NCI-H187 treated with DMSO at 0.1 percent for 48 hours (cell line): ENCODE measurements at places on chromosomes 3 and 15.

GRCh38 chr3:183188895-183189462 is 26.4 kb upstream of the LAMP3 start:
- no peak for DNase-seq

DNA sequence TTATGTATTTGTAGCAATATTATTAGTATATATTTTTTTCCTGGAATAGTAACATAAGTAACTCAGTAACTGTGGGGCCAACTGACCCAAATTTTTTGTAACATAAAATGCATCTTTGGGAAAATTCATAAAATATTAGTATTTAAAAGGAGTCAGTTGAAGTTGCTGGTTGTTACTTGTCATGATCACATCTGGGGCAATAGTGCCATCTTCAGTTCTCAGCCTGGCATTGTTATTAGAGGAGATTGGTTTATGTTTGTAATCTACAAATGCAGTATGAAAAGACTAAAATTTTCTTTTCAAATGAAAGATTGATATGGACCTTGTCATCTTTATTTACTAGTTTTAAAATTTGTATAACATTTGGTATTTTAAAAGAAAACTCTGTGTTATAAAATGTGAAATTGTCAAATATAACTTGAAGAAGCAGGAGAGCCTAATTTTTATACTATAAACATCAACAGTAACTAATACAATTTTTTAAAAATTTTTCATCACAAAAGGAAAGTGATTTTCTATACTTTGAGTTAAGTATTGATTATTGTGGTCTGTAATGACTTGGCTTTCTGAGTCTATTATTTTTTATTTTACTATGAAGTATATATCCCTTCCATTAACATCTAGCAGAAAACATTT is 38.8 kb upstream of the MLF1 start:
- DNase-seq: no peak

GRCh38 chr3:35263477-35263876 is 375.8 kb upstream of the ARPP21 start:
- DNase-seq: no peak

DNA sequence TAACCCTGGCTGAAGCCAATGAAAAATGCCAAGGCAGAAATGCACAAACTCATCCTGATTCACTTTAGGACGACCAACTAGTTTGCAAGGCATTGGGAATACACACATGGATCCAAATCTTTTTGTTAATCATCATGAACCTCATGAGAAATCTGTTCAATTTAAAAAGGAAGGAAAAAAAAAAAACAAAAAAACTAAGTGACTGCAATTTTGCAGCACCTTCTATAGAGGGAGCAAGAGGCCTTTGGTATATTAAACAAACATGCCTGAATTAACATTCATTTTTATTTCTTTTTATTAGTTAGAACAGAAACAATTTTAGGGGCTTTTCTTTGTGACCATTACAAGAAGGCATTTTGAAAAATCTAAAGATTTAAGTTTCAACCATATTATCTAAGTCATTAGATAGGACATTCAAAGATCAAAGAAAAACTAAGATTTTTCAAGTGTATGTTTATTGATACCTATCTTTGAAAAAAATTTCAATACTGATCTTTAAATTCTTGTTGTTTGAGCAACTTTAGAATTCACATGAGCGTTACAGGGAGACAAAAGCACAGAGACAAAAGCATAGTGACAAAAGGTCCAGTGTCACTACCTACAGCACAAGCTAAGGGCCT is 182.4 kb downstream of the CBLB start:
- DNase-seq: no peak

DNA sequence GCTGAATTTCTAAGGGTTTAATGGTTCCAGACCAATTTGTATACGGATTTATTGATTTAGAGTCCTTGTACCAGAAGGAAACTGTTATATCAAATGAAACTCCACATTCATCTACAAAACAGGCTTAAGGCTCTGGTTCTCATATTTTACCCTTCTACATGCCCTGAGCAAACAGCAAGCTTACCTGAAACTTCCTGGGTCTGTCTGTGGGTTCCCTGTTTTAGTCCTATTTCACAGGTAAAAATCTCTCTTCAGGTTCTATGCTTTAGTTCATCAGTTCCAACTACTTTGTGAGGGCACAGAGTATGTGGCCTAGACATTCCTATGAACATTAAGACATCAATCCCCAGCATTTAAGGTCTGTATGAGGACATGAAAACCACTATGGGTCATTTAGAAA is 57.7 kb downstream of the RFX7 start:
- no peak for DNase-seq

- no peak for DNase-seq
These were observed 16.0 kb downstream of the WDR73 start for GRCh38 chr15:84638103-84638502.

GRCh38 chr15:63186065-63186464 is 3.3 kb upstream of the RAB8B start:
- DNase-seq: no peak

- peak; percentile 67 for DNase-seq
These were observed 936 bp downstream of the SIN3A start for GRCh38 chr15:75450307-75451201.

GRCh38 chr3:31361371-31362273 is 171.1 kb upstream of the STT3B start:
- DNase-seq: no peak

GRCh38 chr15:70526974-70527325 is 236.4 kb downstream of the UACA start:
- DNase-seq: no peak

- no peak for DNase-seq
These were observed 58.2 kb downstream of the KLHL6 start for GRCh38 chr3:183497313-183497712.

DNA sequence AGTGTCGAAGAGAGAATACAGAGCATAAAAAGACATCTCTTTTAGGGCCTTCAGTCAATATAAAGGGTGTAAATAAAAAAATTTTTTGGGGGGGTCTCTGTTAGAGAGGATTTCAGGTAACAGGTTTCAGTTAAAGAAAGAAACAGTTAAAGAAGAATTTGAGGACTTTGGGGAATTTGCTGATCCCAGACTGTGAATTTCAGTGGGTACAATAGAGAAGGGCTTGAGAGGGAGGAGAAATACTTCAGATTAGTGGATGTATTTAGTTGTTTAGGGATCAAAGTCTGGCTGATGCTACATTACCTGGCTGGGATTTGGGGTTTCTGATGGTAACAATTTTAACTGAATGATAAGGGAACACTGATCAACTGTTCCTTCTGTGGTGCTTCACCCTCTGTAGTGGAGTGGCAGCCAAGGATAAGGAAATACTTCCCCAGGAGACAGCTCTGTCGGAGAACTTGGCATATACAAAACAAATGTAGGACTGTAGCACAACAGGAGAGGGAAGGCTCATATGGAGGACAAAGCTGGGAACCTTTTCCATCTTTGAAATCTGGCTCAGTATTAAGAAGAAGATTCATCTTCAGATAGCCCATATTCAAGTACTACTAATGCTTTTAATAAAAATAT is 79.2 kb downstream of the MEF2A start:
- DNase-seq: no peak

DNA sequence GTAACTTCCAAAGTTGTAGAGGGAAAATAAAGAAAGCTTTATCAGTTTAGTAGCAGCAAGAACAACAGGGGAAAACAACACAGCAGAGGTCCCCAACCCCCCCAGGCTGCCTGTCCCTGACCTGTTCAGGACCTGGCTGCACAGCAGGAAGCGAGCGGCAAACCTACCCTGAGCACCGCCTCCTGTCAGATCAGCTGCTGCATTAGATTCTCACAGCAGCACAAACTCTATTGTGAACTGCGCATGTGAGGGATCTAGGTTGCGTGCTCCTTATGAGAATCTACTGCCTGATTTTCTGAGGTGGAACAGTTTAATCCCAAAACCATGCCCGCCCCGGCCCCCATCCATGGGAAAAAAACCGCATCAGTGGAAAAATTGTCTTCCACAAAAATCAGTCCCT is 40.3 kb downstream of the USP50 start:
- no peak for DNase-seq

DNA sequence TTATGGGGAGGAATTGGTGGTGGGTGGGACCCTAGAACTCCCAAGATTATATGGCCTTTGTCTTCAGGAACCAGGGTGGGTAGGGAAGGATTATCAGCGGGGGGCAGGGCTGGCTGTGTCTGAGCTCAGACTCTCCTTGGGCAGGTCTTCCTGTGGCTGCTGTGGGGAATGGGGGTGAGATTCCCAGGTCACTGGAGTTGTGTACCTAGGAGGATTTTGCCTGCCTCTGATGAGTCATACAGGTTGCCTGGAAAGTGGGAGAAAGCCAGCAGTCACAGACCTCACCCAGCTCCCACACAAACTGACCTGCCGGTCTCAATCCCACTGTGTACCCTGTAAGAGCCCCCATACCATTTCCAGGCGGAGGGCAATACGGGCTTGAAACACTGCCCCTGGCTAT is 209.9 kb upstream of the CNTN3 start:
- DNase-seq: no peak
